ENCODE measurements at places on chromosomes 1 and 21. TPM values are rescaled to one million over a fixed set of nuclear protein-coding genes. Genes with fewer than 3 reads are reported as not detected.

The DCST2 gene
- 9.9 TPM for total RNA-seq

The YY1AP1 gene
- 171 TPM for total RNA-seq

The KTI12 gene
- 15.2 TPM for total RNA-seq

The AKNAD1 gene
- total RNA-seq = 8.1 TPM

The P3R3URF gene
- 35.0 TPM for total RNA-seq

The KLHDC8A gene
- total RNA-seq = 11.7 TPM

The RGS13 gene
- 0.25 TPM for total RNA-seq

The KRTAP7-1 gene
- 1.5 TPM for total RNA-seq

The TTC22 gene
- 0.94 TPM for total RNA-seq

The FAM72B gene
- 4.9 TPM for total RNA-seq

The FCER1G gene
- 13.3 TPM for total RNA-seq

The ACTA1 gene
- total RNA-seq = 0.94 TPM

The CDCA8 gene
- total RNA-seq = 28.1 TPM

The LCE3D gene
- not detected for total RNA-seq

The KRTAP20-2 gene
- not detected for total RNA-seq

The TEX38 gene
- total RNA-seq = 150 TPM

The ETNK2 gene
- total RNA-seq = 116 TPM

The CCDC185 gene
- total RNA-seq = 17.2 TPM

The NPR1 gene
- total RNA-seq = 4.3 TPM

The LGR6 gene
- total RNA-seq = 8.3 TPM

The TRABD2B gene
- total RNA-seq = 2.0 TPM

The CHRM3 gene
- 6.5 TPM for total RNA-seq

The UMODL1 gene
- total RNA-seq = 7.8 TPM

The SPRR2A gene
- not detected for total RNA-seq

The ARHGAP29 gene
- 34.7 TPM for total RNA-seq

The ASPM gene
- 13.4 TPM for total RNA-seq

The MTARC2 gene
- total RNA-seq = 58.7 TPM

The RHBG gene
- 2.0 TPM for total RNA-seq

The RNU1-4 gene
- under 0.01 TPM for total RNA-seq

The OLIG2 gene
- not detected for total RNA-seq

The UBE2U gene
- total RNA-seq = 31.6 TPM

The AIRE gene
- 0.55 TPM for total RNA-seq

The FAM72C gene
- 3.8 TPM for total RNA-seq

The CRABP2 gene
- total RNA-seq = 6.8 TPM

The SPRR1B gene
- total RNA-seq = not detected

The C1orf74 gene
- 5.2 TPM for total RNA-seq

The TCEA3 gene
- 14.7 TPM for total RNA-seq

The HAX1 gene
- total RNA-seq = 98.9 TPM

The CDC7 gene
- total RNA-seq = 15.5 TPM

The CCNL2 gene
- total RNA-seq = 209 TPM

The EPHA2 gene
- 14.1 TPM for total RNA-seq

The TTC13 gene
- 18.5 TPM for total RNA-seq

The OR6N1 gene
- 1.0 TPM for total RNA-seq

The HPCAL4 gene
- 24.5 TPM for total RNA-seq

The NUP133 gene
- total RNA-seq = 46.5 TPM

The SIKE1 gene
- 47.3 TPM for total RNA-seq

The TRIM62 gene
- total RNA-seq = 8.8 TPM

The KRTAP19-6 gene
- not detected for total RNA-seq

The OR2T35 gene
- total RNA-seq = not detected

The C1orf52 gene
- 40.3 TPM for total RNA-seq

The FCRL1 gene
- total RNA-seq = not detected

The HMCN1 gene
- total RNA-seq = 5.2 TPM

The RHD gene
- 0.50 TPM for total RNA-seq

The COL18A1 gene
- 111 TPM for total RNA-seq

The F5 gene
- 0.63 TPM for total RNA-seq

The MYOG gene
- 0.25 TPM for total RNA-seq

All from testis (tissue), 5 donors.